ENCODE measurements at places on chromosomes 6 and 20.

GRCh38 chr6:36774331-36774730 lies 64.9 kb downstream of the CPNE5 start:
- DNase-seq, result no peak

- no peak for DNase-seq
Observed at GRCh38 chr6:116298973-116299372, 19.2 kb upstream of the TSPYL1 start.

DNA sequence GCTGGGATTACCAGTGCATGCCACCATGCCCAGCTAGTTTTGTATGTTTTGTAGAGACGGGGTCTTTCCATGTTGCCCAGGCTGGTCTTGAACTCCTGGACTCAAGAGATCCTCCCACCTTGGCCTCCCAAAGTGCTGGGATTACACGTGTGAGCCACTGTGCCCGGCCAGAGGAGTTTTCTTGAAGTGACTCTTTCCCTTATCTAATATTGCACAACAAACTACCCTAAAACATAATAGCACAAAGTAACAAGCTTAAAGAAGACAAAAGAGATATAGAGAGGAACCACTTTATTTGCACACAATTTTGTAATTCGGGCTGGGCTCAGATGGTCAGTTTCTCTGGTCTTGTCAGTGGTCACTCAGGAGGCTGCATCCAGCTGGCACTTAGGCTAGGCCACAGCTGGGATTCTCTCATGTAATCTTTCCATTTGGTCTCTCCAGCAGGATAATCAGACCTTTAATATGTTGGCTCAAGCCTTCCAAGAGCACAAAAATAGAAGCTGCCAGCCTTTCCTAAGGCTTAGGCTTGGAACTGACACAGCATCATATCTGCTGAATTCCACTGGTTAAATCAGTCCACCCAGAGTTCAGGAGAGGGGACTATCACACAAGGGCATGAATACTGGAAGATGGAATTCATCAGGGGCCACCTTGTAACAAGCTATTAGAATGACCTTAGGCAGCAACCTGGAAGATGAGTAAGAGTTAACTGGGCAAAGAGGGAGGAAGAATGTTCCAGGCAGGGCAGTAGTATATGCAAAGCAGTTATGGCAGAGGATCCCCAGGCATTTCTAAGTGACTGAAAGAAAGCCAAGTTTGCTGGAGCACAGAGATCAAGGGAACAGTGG lies 56.7 kb upstream of the PNRC1 start:
- no peak for DNase-seq

DNA sequence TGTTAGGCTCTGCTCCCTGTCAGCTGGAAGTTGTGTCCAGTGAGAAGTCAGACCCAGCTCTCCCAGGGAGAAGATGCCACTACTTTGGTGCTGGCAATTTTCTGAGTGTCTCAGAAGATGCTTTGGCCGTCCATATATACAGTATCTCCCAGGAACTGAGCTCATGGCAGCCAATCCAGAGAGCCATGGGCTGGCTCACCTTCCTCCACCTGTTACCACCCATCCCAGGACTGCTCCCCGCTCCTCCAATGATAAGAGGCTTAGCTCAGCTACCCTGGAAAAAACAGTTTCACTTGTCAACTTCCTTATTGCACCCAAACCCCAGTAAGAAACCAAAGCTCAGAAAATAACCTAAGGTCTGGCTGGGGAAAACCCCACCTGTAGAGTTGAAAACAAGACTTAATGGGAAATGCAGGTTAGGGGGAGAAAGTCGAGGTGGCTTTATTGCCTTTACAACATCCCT lies at the start of gene BNIP5:
BNIP5 (minus strand) TSS at position 110 of the 463 bp plus-strand sequence. CDS start 6,198 bp downstream, outside the sequence.
- no peak for DNase-seq

GRCh38 chr6:18139935-18140621 lies 14.8 kb downstream of the TPMT start:
- DNase-seq, result no peak

Data from fibroblast of skin of scalp (primary cell).